Fibroblast of lung (primary cell): ENCODE measurements at places on chromosomes 3 and 15. TPM values are rescaled to one million over a fixed set of nuclear protein-coding genes. Genes with fewer than 3 reads are reported as not detected.
A peak's percentile ranks its signal among the peaks of the same experiment; 100 is the strongest.

Gene SOX14
- not detected in 2 replicates for total RNA-seq

Gene GMNC
- total RNA-seq: under 0.01 and 0.50 TPM in 2 replicates

DNA sequence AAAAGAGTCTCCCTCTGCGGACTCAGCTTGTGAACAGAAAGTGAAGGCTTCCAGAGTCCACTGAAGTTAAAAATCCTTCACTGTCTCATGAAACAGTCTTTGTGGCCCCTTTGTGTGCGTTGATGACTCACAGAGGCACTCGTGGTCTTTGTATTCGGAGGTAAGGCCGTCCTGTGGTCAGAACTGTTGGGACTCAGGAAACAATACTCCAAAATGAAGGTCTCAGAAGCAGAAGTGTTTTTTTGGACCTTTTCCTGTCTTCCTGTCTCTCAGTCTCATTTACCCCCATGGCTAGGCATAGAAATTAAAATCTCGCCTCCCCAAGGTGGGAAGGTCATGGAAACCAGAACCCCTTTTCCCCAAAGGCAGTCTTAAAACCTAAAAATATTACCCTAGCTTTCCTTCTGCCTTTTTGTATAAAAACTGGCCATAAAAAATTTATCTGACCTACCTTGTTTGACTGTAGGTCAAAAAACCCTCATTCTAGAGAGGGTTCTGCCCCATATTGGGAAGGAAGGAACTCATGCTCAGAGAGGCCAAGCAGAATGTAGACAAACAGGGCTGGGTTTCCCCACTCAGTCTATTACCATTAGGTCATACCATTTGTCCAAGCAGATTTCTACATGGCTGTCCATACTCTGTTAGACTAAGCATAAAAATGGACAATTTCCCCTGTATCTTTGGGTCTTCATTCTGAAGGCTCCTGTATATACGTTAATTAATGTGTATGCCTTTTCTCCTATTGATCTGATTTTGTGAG, 19.1 kb upstream of the EPB42 start:
- no peak for DNase-seq

GRCh38 chr15:80556694-80557367, 138.3 kb upstream of the ABHD17C start:
- peak; percentile 56 for DNase-seq

GRCh38 chr3:169914321-169914720, 2.9 kb downstream of the SAMD7 start:
- DNase-seq: peak; percentile 64

GRCh38 chr3:30112902-30113484, 493.4 kb upstream of the TGFBR2 start:
- DNase-seq: peak; percentile 76

Gene SPINT1
- under 0.01 TPM in 2 replicates for total RNA-seq

GRCh38 chr15:23420806-23421575, 26.1 kb downstream of the GOLGA6L2 start:
- peak; percentile 9 for DNase-seq

Gene POLR2M
- 287 and 595 TPM in 2 replicates for total RNA-seq

Gene MYZAP
- total RNA-seq: 0.17 TPM in 1 of 2 replicates, not detected in the other
